Stimulated activated CD8-positive, alpha-beta memory T cell treated with anti-CD3 and anti-CD28 coated beads, Interleukin-4, amount 100 ng/mL, for 1 hour (primary cell): ENCODE measurements at places on chromosomes 3 and 15.

GRCh38 chr3:144369129-144369879 is 397.7 kb downstream of the DIPK2A start:
- DNase-seq = no peak

DNA sequence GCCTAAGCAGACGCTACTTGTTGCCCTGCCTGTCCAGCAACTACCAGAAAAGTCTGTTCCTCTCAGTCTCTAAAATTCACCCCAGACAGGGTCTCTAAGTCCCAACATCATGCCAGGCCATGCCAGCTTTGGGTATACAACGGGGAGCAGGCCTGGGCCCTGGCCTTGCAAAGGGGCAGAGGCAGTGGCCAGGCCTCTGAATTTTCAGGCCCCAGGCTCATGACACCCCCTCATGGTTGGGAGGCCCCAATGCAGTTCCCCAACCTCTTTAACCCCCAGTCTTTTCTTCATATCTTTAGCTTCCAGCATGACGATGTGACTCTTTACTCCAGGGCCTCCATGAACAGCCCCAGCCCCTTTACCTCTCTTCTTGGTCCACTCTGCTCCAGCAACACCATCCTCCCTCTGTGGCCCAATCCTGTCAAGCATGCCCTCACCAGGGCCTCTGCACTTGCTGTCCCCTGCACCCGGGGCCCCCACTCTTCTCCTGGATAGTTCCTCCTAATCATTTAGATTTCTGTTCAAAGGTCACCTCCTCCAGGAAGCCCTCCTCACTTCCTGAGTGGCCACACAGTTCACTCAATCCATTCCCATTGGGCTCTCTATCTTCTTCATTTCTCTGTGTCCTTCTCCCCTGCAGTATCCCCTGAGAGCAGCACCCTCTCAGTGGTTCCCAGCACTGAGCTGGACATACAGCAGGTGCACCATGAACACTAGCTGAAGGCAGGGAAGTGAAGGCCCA is 4.8 kb downstream of the IQSEC1 start:
- DNase-seq = no peak

DNA sequence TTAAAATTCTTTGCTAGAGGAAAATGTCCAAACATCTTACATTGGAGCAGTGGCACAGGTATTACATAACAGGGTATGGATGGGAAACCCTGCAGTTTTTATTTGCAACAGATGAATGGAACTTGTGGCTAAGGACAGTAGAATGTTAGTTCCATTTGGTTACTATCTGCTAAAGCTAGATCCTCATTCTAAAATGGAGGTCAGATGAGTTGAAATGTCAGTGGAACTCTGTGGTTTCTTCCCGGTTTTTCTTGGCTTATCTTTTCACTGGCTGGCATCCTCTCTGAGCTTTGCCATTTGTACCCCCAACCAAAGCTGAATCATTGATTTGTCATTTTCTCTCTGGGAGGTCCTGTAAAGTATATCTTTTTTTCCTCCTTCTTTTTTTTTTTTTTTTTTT is 68.9 kb downstream of the ARMC8 start:
- no peak for DNase-seq

- no peak for DNase-seq
Observed at GRCh38 chr3:53794597-53794996, 51.6 kb downstream of the CHDH start.

DNA sequence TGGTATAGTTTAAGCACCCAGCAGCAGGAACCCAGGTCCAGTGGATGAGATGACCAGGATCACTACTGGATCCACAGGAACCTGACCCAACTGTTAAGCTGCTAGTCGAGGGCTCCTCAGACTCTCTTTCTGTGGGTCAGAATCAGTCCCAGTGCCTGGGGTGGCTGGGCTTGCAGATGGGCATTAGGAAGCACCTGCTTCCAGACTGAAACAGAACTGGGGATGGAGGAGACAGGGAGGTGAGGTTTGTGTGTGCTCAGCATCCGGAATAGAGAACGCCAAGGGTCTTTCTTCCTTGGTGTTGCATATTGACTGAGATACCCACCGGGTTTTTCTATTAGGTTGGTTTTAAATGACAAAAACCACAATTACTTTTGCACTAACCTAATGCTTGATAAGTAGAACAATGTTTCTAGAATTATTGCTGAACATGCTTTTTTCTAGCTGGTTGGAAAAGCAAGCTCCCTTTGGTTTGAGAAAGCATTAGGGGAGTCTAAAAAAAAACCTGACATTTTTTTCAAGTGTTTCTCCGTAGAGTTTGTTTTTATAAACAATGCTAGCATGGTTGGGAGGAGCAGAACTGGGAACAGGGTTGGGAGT is 779 bp downstream of the ST3GAL6 start:
- DNase-seq = no peak

DNA sequence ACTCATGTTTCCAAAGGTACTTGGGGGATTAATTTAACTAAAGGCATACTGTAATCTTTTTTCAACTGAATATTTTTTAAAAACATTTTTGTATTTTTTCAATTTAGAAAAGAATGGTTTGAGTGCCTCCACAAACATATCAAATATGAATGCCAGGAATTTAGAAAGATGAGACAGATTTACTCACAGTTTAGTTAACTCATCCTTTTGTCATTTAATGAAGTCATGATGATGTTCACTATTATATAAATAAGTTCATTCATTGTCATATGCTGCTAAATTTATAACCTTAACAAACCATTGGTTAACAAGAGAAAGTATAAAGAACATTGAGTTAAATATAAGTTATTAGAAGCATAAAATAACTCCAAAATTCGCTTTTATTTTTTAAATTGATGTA is 50.0 kb downstream of the FGF7 start:
- DNase-seq = no peak

- DNase-seq = no peak
Observed at GRCh38 chr3:197399486-197399885, 101.1 kb upstream of the DLG1 start.

- DNase-seq = no peak
Observed at GRCh38 chr15:67064607-67065530, 533 bp upstream of the SMAD3 start.

GRCh38 chr3:49794926-49795905 is 4.5 kb downstream of the CDHR4 start:
- DNase-seq = no peak

DNA sequence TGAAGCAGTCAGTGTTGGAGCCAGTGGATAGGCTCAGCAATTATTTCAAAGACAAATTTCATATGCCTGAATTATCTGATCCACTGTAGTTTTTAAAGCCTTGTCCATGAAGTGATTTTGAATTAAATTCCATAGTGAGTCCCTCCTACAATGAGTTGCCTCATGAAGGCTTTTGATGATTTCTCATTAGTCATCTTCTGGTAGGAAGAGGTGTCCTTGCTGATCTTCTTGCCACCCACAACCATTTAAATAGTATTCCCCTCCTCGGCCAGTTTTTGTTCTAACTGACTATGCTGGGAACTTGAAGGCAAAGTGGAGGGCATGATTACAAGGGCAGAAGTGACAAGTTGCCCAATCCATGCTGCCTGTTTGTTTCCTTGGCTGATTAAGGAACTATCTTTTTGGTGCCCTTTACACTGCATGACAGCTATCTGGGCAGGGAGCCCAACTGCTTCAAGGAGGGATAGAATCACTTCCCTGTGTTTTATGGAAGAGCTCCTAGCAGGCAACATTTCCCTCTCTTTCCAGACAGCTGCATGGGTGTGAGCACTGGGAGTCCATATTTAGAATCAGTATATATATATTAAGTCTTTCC is 617.5 kb downstream of the ZPLD1 start:
- no peak for DNase-seq

GRCh38 chr3:13544293-13544831 is 4.6 kb upstream of the FBLN2 start:
- peak; percentile 18 for DNase-seq

DNA sequence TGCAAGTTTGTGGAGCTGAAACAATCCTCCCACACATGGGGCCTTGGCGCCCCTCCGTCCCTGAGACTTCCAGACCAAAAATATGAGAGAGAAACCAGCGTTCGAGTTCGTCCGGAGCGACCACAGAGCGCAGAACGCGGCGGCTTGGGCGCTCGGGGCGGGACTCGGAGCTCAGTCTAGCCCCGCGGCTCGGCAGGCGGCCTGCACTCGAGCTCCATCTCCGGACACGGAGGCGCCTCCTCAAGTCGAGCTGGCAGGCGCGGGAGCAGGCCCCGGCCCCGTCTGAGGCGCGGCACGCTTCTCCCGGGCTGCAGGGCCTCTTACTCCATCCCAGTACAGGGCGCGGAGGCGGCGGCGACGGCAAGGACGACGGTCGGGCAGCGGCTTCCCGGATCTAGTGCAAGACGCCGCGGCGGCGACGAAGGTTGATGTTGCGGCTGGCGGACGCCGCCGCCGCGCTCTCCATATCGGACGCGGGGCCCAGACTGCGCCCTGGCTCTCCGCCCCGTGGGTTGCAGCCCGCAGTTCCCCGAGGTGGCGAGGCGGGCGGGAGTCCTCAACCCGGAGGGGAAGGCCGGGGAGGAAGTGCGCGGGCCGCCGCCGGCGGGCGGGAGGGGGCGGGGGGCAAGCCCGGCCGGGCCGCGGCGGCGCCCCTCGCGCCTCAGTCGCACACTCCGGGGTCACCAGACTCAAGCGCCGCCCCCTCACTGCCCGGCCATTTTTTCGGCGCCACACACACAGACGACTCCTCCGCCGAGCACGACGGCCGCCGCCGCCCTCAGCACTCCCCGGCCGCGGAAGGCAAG is 674 bp downstream of the MSL2 start:
- DNase-seq = peak; percentile 63

- no peak for DNase-seq
Observed at GRCh38 chr3:88267-88666, 108.3 kb upstream of the CHL1 start.

- no peak for DNase-seq
Observed at GRCh38 chr15:90459368-90459767, 70.4 kb upstream of the CRTC3 start.

- no peak for DNase-seq
Observed at GRCh38 chr3:16455966-16456365, 57.5 kb downstream of the RFTN1 start.

DNA sequence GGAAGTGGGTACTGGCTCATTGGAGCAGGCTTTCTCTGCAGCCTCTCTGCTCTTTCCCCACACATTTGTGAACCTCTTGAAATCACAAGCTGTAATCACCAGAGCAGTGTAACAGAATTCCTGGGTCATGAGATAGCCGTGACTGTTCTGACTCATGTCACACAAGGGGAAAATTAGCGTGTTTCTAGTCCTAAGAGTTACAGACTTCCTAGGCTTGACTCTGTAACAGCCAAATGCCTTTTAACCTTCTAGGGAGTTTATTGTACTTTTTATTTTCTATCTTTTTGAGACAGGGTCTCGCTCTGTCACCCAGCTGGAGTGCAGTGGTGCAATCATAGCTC is 54.7 kb upstream of the TRAK1 start:
- no peak for DNase-seq

DNA sequence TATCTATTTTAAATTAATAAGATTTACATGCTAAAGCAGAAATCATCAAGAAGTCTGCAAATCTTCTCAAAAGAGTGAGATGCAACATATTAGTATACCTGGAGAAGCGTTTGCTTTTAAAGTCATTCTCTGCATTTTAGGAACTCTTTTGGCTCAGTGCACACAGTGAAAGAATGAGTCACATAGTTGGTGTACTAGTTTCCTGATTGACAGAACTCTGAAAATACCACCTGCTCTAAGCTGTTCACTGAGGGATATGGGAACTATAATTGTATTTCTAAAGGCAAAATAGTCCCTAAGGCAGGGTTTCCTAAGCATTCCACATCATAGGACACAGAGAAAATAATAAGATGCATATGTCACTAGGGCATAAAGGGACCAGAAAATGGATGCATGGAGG is 838.5 kb downstream of the DIPK2A start:
- no peak for DNase-seq

DNA sequence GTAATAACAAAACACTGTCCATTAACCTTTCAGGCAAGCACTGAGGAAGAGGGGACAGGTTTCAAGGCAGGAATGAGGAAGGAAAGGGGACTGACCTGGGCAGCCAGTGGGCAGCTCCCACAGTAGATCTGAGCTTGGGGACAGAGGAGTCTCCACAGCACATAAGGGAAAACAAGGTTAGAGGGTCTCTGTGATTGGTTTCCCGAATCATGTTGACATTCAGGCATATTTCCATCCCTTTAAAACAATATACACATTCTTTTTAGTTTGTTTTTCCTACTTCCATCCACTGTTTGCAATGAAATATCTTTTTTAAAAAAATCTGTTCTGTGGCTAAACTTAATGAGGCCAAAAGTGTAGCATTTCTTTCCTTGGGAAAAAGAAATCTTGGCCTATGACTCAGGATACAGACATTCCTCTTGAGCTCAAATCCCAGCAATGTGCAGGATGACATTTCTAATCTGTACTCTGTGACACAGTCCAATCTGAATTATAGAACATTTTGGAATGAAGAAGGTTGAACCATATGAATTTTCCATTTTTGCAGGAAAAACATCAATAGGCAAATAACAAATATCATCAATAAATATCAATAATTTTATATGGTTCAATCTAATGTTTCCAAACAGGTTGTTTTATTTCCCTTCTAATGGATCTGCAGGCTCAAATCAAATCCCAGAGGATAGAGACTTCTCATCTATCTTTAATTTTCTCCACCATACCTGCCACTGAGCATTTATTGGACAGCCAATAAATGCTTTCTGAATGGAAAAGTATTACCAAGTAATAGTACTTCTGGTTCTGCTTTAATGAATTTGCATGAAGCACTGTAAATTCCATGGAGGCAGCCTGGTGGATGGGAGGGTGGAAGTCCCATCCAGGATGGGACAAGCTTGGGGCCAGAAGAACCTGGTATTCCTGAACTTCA is 54.1 kb downstream of the ITGB5 start:
- no peak for DNase-seq

GRCh38 chr3:128432301-128432970 is 34.3 kb downstream of the DNAJB8 start:
- no peak for DNase-seq

- DNase-seq = no peak
Observed at GRCh38 chr3:126295407-126295939, 61.7 kb downstream of the KLF15 start.

GRCh38 chr15:80878242-80878866 is 99.2 kb downstream of the CEMIP start:
- no peak for DNase-seq

- no peak for DNase-seq
Observed at GRCh38 chr3:117507958-117508357, 798.4 kb downstream of the TUSC7 start.

DNA sequence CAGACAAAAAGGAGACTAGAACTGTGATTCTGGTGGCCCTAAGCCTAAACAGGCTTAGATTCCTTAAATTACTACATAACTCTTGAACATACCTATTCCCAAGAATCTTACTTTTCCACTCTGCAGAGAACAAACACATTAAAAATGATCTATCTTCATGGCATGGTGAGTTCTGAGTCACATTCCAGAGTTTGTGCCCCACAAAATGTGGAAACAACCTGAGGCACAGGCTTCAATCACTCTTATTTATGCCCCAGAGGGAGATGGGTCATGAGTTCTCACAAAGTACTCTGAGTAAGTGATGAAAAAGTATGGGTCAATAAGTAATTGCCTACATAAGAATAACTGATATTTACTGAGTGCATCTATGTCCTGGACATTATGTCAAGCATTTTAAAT is 137.5 kb upstream of the SLC2A2 start:
- no peak for DNase-seq

DNA sequence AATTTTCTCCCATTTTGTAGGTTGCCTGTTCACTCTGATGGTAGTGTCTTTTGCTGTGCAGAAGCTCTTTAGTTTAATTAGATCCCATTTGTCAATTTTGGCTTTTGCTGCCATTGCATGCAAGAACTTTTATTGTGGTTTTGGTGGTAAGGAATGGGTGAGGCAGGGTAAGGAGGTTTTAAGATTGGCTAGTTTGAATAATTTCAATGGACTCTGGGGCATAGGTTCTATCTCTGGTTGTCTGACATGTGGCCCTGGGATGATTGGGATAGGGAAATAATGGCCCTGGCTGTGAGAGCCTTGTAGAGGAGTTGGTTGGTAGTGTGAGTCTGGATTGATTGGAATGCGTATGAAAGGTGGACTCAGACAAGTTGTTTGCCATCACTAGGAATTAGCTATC is 38.0 kb downstream of the SEC22A start:
- no peak for DNase-seq
